CD4-positive, alpha-beta memory T cell (primary cell): ENCODE measurements at places on chromosomes 2 and 18. TPM values are rescaled to one million over a fixed set of nuclear protein-coding genes. Genes with fewer than 3 reads are reported as not detected.

ANAPC1 gene
- total RNA-seq: 58.1 TPM

CCDC150 gene
- 0.87 TPM for total RNA-seq

AQP12B gene
- not detected for total RNA-seq

CYS1 gene
- total RNA-seq: not detected

GPR155 gene
- total RNA-seq: 20.4 TPM

HOXD10 gene
- total RNA-seq: not detected

SYT4 gene
- total RNA-seq: not detected

FAM168B gene
- 79.4 TPM for total RNA-seq

SNTG2 gene
- 0.96 TPM for total RNA-seq

ZCCHC2 gene
- 52.2 TPM for total RNA-seq

LINC00305 gene
- not detected for total RNA-seq

UGT1A8 gene
- total RNA-seq: not detected

KRTCAP3 gene
- total RNA-seq: 23.6 TPM

COBLL1 gene
- total RNA-seq: not detected

HOXD13 gene
- not detected for total RNA-seq

TUBB8B gene
- total RNA-seq: not detected

LONRF2 gene
- total RNA-seq: 0.06 TPM

ANKRD36 gene
- total RNA-seq: 83.4 TPM

LHCGR gene
- not detected for total RNA-seq

KCNG2 gene
- total RNA-seq: not detected

TMEM37 gene
- not detected for total RNA-seq

SNED1 gene
- 85.2 TPM for total RNA-seq

DUSP2 gene
- 34.6 TPM for total RNA-seq

NLRC4 gene
- 0.20 TPM for total RNA-seq

BUB1 gene
- total RNA-seq: 1.7 TPM

SCG2 gene
- total RNA-seq: not detected

MDH1B gene
- total RNA-seq: not detected

SP140 gene
- total RNA-seq: 79.3 TPM

EML6 gene
- total RNA-seq: 3.9 TPM

PLEKHB2 gene
- 48.3 TPM for total RNA-seq

SOX11 gene
- not detected for total RNA-seq

DPP10 gene
- total RNA-seq: not detected

INHA gene
- total RNA-seq: not detected

MFSD2B gene
- total RNA-seq: not detected

ALS2 gene
- 9.8 TPM for total RNA-seq

SERTAD2 gene
- total RNA-seq: 24.6 TPM

TLX2 gene
- total RNA-seq: 0.53 TPM

ZNF532 gene
- total RNA-seq: 9.2 TPM

IMPA2 gene
- 6.4 TPM for total RNA-seq

DNAJC5G gene
- not detected for total RNA-seq

MRPL19 gene
- total RNA-seq: 27.6 TPM

TGFA gene
- total RNA-seq: 2.9 TPM

SPP2 gene
- total RNA-seq: not detected

CDH7 gene
- not detected for total RNA-seq

PRSS56 gene
- total RNA-seq: not detected

RMDN2 gene
- 3.3 TPM for total RNA-seq

OTOS gene
- not detected for total RNA-seq

SLC19A3 gene
- total RNA-seq: not detected

STPG4 gene
- total RNA-seq: 0.72 TPM

NABP1 gene
- total RNA-seq: 107 TPM

ARHGAP25 gene
- total RNA-seq: 162 TPM

SERPINB13 gene
- total RNA-seq: not detected

HOXD12 gene
- not detected for total RNA-seq
